ENCODE measurements at places on chromosomes 13 and 19. TPM values are rescaled to one million over a fixed set of nuclear protein-coding genes. Genes with fewer than 3 reads are reported as not detected.

The PCP2 gene
- total RNA-seq: 2.9 TPM

The R3HDM4 gene
- total RNA-seq: 122 TPM

The TNFSF13B gene
- 17.3 TPM for total RNA-seq

The FGF9 gene
- total RNA-seq: not detected

The LGALS4 gene
- total RNA-seq: 1.6 TPM

Measured in activated naive CD4-positive, alpha-beta T cell treated with anti-CD3 and anti-CD28 coated beads, Interleukin-2, amount 10 ng/mL, durations not matched to agents 5 hours and 36 hours (primary cell).